ENCODE measurements at places on chromosomes 11 and 22. TPM values are rescaled to one million over a fixed set of nuclear protein-coding genes. Genes with fewer than 3 reads are reported as not detected.

- no peaks in the 10 kb centered on the region for H3K4me1 ChIP-seq
- peaks cover 3% of the 10 kb centered on the region for H3K36me3 ChIP-seq
- peak; percentile 41 for DNase-seq
- H3K27ac ChIP-seq = no peak overlapping the region
These were observed 147.9 kb downstream of the ATG16L2 start for GRCh38 chr11:72962084-72962483.

- DNase-seq = peak; percentile 37
- no peak overlapping the region for H3K4me3 ChIP-seq
- H3K36me3 ChIP-seq = no peaks in the 10 kb centered on the region
- no peaks in the 10 kb centered on the region for H3K27me3 ChIP-seq
- H3K27ac ChIP-seq = peak overlapping the region; percentile 83
- H3K4me1 ChIP-seq = no peaks in the 10 kb centered on the region
These were observed 75.2 kb downstream of the MN1 start for GRCh38 chr22:27726331-27726685.

DNA sequence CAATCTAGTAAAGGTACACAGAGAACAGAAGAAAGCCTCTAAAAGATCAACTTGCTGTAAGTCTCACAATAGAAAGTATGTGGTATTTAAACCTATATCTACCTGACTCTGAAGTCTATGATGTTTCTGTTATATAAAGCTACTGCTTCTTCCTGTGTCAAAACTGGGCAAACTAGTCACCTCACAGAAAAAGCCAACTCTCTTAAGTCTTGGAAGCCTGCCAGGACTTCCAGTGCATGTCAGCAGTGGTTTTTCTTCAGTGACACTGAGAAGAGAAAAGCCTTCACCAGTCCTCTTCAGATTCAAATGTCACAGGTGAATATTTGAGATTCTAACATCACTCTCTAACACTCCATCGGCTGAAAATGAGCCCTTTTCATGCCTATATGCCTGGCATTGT is 808.0 kb downstream of the DLG2 start:
- no peaks in the 10 kb centered on the region for H3K36me3 ChIP-seq
- H3K4me1 ChIP-seq = no peaks in the 10 kb centered on the region
- no peaks in the 10 kb centered on the region for H3K27me3 ChIP-seq
- peak; percentile 17 for DNase-seq
- H3K4me3 ChIP-seq = no peak overlapping the region
- no peak overlapping the region for H3K27ac ChIP-seq

GRCh38 chr11:83033972-83034672 is 37.6 kb downstream of the RAB30 start:
- no peak overlapping the region for H3K4me3 ChIP-seq
- no peaks in the 10 kb centered on the region for H3K27me3 ChIP-seq

DNA sequence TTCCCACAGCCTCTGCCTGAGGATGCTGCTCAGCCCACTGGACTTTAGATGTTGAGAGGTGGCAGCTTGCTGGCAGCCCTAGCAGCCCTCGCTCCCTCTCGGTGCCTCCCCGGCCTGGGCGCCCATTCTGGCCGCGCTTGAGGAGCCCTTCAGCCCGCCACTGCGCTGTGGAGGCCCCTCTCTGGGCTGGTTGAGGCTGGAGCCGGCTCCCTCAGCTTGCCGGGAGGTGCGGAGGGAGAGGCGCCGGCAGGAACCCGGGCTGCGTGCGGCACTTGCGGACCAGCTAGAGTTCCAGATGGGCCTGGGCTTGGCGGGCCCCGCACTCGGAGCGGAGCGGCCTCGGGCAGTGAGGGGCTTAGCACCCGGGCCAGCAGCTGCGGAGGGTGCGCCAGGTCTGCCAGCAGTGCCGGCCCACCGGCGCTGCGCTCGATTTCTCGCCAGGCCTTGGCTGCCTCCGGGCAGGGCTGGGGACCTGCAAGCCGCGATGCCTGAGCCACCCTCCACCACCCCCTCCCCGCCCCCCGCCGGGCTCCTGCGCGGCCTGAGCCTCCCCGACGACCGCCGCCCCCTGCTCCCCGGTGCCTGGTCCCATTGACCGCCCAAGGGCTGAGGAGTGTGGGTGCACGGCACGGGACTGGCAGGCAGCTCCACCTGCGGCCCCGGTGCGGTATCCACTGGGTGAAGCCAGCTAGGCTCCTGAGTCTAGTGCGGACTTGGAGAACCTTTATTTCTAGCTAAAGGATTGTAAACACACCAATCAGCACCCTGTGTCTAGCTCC is 446.2 kb downstream of the INSC start:
- no peak for DNase-seq
- H3K4me1 ChIP-seq = peaks cover 2% of the 10 kb centered on the region
- no peaks in the 10 kb centered on the region for H3K36me3 ChIP-seq
- H3K4me3 ChIP-seq = no peak overlapping the region

- H3K4me1 ChIP-seq = no peaks in the 10 kb centered on the region
- DNase-seq = no peak
- peaks cover 16% of the 10 kb centered on the region for H3K36me3 ChIP-seq
- no peaks in the 10 kb centered on the region for H3K27me3 ChIP-seq
These were observed 52.3 kb upstream of the YWHAH start for GRCh38 chr22:31892080-31892433.

DNA sequence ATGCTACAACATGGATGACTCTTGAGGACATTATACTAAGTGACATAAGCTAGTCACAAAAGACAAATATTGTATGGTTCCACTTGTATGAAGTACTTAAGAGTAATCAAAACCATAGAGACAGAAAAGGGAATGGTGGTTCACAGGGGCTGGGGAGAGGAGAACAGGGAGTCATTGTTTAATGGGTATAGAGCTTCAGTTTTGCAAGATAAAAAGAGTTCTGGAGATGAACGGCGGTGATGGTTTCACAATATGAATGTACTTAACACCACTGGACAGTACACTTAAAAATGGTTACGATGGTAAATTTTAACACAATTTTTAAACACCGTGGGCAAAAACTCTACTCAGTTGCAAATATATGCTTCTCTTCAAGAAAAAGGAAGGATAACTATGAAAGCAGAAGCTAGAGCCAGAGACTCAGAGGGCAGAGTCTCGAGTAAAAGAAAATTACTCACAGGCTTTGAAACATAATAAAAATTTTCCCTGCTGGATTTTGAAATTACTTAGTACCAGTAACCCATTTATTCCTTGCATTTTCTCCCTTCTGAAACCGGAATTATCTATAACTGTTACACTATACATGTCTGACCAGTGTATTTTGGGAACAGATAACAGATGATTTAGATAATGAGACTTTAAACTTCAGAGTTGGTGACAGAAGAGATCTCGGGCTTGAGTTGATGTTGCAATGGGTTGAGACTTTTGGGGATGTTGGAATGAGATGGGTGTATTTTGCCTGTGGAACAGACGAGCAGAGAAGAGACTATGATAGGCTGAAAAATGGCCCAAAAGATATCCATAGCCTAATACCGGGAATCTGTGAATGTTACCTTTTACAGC is 15.0 kb downstream of the MRTFA start:
- no peak overlapping the region for H3K27ac ChIP-seq
- H3K4me1 ChIP-seq = no peaks in the 10 kb centered on the region
- H3K36me3 ChIP-seq = peaks cover 6% of the 10 kb centered on the region
- DNase-seq = no peak
- H3K27me3 ChIP-seq = no peaks in the 10 kb centered on the region

GRCh38 chr11:119928047-119928446 is 199.0 kb upstream of the NECTIN1 start:
- no peak overlapping the region for H3K4me3 ChIP-seq
- H3K4me1 ChIP-seq = no peaks in the 10 kb centered on the region
- peaks cover under 1% of the 10 kb centered on the region for H3K27me3 ChIP-seq
- H3K36me3 ChIP-seq = no peaks in the 10 kb centered on the region
- H3K27ac ChIP-seq = no peak overlapping the region

GRCh38 chr22:43476751-43477725 is 65.2 kb downstream of the MPPED1 start:
- H3K4me3 ChIP-seq = no peak overlapping the region
- H3K27me3 ChIP-seq = no peaks in the 10 kb centered on the region
- no peaks in the 10 kb centered on the region for H3K36me3 ChIP-seq
- no peaks in the 10 kb centered on the region for H3K4me1 ChIP-seq
- no peak overlapping the region for H3K27ac ChIP-seq

- DNase-seq = no peak
- H3K27me3 ChIP-seq = no peaks in the 10 kb centered on the region
- H3K27ac ChIP-seq = no peak overlapping the region
These were observed 20.6 kb upstream of the RAPSN start for GRCh38 chr11:47469361-47470179.

- H3K27me3 ChIP-seq = no peaks in the 10 kb centered on the region
- H3K4me3 ChIP-seq = no peak overlapping the region
- no peaks in the 10 kb centered on the region for H3K36me3 ChIP-seq
- peaks cover 6% of the 10 kb centered on the region for H3K4me1 ChIP-seq
These were observed 9.6 kb upstream of the PTS start for GRCh38 chr11:112216561-112217105.

The HEPN1 gene
- polyA plus RNA-seq = not detected

The KCNJ11 gene
- polyA plus RNA-seq = 2.5 TPM

The MS4A3 gene
- polyA plus RNA-seq = 2.6 TPM
